ENCODE measurements at places on chromosomes 1 and 21.
A peak's percentile ranks its signal among the peaks of the same experiment; 100 is the strongest.

DNA sequence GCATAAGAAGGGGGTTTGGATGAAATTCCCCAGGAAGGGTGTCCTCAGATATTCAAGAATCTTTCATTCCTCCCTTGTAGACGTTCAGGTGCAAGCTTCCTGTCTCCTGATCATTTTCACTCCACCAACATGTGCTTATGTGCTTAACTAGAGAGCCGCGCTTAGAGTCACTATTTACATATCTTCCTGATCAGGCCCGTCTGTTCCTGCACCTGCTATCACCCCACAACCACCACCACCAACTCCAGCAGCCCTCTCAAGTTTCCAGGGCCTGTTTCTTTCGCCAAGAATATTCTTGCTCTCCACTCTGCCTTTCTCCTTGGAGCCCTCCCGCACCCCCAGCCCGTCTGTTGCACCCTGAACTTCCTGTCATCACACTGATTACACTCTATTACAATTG is 113.4 kb downstream of the SPSB1 start:
- DNase-seq, result no peak

GRCh38 chr1:44973645-44974044 is 12.8 kb downstream of the EIF2B3 start:
- DNase-seq, result no peak

DNA sequence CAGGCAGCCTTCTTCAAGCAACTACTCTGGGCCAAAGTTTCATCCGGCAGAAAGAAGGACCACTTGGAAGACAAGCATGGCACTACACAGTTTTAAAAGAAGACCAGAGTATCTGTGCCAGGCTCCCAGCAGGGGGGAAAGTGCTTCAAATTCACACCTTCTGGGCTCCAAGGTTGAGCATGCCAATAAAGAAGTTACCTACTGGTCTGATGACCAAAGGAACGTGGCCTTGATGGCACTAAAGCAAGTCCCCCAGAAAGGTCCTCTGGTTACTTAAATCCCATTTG is 73.5 kb downstream of the CD46 start:
- no peak for DNase-seq

DNA sequence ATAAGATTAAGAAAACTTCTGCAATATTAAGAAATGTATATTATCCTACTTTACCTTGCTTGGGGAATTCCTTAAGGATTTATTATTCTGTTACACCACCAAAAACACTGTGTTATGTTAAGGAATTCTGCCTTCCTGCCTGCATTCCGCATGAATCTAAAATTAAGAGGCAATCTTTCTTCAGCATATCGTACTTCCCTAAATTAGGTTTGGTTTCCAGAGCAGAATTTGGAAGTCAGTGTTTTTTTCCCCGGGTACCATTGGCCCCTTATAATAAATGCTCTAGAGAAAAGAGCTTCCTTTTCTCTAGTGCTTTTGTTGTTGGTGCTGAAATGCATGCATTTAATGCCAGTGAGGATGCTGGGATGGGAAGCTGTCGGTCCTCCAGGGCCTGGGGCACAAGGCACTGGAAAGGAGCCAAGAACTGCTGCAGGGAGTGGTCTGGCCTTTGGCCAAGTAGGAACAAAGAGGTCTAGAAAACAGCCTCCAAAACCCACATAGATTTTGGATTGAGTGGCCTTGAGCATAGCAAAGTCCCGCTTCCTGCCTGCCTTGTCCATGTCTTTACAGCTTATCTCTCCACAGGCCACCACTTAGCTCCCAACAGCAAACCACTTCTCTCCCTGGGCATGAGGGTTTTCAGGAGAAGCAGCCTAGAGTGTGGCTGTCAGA is 69.9 kb downstream of the RRAGC start:
- no peak for DNase-seq

GRCh38 chr1:2179283-2180013 is 15.1 kb downstream of the FAAP20 start:
- DNase-seq, result no peak

DNA sequence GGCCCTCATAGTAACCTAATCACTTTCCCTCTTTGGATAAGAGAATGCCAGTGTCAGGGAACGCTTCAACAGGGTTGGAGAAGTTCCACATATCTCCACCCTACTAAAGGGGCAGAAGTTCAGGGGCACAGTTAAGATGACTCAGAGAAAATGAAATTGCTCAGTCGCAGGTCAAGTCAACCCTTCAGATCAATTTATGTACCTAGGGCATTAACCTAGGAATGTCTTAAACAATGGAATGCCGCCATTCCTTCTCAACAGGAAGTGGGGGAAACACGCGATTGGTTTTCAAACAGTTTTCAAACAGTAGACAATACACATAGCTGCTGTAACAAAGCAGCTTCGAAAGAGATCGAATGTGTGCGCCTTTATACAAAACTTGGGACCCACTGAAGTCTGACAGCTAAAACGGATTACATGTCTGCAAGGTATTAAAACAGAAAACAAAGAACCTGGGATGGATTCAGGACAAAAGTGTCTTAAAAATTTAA is 897 bp downstream of the SLC25A24 start:
- peak; percentile 62 for DNase-seq

DNA sequence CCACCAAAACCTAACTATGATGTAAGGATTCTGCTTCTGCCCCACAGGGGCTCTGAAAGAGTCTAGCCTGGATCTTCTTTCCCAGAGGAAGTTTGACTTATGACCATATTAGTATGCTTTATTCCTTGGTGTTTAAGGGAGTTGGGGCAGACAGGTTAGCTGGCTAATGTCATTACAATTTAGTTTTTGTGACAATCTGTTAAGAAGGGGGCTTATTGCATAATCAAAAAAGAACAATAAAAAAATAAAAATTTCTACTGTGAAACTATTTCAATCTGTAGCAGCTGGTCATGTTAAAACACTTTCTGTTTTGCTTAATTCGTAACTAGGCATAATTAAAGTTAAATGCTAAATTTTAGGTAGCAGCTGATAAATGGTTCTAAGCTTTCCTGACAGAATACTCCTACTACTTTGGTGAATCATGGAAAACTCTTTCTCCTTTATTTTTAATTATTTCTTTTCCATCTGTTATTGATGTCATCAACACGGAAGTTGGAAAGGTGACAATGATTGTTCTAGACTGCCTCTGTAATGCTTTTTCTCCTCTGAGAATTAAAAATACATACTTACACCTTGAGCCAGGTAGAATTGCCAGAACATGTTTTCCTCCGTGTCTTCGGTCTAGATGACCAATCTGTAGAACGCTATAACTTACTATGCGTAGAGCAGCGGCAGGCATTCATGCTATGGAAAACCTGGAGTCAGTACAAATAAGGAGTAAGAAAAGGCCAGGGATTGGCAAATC is 18.6 kb downstream of the DYRK3 start:
- no peak for DNase-seq

DNA sequence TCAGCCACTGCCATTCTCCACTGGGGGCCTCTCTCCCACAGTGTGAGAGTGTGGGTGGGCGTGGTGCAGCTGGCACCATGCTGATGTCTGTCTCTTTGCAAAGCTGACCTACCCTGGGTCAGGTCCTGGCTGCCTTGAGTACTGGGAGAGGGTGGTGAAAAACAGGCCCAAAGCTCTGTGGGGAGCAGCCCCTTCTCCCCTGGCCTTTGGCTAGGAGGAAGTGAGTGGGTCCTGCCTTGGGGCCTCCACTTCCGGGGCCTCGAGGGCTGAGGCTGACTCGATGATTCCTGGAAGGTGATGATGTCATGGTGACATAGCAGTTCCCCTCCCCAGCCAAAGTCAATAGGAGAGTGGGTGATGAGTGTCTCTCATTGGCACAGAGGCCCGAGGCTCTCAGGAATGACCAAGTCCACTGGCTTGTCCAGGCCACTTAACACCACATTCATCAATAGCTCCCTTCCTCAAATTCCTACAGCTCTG is 53.0 kb downstream of the IER5 start:
- DNase-seq, result peak; percentile 96

DNA sequence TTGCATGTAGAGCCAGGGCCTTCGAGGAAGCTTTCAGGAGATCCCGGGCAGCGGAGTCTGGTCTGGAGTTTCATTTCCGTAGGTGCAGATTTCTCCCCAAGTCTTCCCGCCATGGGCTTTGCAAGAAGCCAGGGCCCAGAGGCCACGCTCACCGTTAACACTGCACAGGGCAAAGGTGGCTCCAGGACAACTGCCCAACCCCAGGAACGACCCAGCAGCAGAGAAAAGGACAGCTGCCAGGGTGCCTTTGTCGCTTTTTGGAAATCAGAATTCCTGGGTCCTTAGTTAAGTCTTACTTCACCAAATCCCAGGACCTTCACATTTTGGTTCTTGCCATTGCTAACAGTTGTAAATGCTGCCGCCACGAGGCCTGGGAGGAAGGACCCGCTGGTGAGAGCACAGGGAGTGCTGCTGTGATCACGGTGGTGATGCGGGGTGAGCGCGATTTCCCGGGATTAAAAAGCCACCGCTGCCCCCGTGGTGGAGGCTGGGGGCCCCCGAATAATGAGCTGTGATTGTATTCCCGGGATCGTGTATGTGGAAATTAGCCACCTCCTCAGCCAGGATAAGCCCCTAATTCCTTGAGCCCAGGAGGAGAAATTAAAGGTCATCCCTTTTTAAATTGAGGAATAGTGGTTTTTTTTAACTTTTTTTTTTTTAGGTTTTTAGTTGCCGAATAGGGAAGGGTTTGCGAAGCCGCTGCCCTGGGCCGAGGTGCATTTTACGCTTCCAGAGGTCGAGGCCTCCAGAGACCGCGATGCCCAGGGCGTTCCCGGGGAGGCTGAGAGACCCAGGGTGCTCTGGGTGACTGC is 8.2 kb downstream of the SIM2 start:
- no peak for DNase-seq

DNA sequence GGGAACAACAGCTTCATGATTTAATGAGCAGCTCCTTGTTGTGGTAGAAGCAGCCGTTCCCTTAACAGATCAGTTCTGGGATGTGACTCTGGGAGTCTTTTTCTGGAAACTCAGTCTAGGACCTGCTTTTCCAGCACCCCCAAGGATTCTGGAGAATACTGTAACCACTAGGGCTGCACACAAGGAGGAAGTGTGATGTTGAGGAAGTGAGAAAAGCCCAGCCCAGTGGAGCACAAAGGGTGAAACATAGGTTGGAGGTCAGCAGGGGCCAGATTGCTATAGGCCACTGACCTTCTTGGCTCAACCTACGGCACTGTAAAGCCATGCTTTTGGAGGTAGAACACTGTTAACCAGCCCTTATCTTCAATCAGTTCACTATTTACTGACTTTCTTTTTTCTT is 10.1 kb upstream of the PLA2G5 start:
- no peak for DNase-seq

DNA sequence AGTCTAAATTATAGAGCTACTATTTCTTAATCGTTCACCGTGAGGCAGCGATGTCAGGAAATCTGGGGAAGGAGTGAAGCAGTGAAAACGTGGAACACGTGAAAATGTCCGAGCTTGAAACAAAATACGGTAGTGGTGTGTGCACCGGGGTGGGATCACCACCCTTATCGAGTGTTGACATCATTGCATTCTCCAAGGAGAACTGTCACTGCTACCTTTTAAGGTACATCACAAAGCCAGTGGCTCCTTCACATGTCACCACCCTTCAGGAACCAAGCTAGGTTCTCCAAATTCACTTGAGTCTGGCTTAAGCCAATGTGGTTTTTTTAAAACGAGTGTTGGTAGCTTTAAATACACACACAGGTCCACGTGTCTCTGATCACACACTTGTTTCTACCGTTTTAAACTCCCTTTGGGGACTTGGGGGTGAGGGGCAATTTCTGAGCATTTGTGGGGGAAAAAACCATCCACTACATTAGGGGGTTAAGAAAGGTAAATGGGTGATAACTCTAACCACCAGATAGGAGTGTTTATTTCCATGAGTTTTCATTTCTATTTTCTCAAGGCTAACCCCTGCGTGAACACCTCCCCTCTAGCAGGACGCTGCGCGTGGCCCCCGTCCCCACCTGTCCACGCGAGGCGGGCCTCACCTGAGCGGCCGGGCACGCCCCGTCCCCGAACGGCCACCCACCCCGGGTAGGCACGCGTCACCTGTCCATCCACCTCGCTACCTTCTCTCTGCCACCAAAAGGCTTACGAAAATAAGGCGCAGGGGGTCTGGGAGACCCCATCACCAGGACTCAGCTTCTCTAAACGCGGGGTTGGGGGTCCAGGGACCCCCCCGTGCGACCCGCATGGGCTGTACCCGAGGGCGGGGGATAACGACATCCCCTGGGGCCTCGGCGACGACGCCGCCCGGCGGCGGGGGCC is 978 bp downstream of the PRDM15 start:
- peak; percentile 53 for DNase-seq

DNA sequence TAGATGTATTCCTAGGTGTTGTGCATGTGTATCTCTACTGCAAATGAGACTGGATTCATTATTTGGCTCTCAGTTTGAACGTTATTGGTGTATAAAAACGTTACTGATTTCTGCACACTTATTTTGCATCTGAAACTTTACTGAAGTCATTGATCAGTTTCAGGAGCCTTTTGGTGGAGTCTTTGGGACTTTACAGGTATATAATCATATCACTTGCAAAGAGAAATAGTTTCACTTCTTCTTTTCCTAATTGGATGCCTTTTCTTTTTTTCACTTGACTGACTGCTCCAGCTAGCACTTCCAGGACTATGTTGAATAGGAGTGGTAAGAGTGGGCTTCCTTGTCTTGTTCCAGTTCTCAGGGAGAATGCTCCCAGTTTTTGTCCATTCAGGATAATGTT is 252.2 kb downstream of the SMYD3 start:
- DNase-seq, result no peak

DNA sequence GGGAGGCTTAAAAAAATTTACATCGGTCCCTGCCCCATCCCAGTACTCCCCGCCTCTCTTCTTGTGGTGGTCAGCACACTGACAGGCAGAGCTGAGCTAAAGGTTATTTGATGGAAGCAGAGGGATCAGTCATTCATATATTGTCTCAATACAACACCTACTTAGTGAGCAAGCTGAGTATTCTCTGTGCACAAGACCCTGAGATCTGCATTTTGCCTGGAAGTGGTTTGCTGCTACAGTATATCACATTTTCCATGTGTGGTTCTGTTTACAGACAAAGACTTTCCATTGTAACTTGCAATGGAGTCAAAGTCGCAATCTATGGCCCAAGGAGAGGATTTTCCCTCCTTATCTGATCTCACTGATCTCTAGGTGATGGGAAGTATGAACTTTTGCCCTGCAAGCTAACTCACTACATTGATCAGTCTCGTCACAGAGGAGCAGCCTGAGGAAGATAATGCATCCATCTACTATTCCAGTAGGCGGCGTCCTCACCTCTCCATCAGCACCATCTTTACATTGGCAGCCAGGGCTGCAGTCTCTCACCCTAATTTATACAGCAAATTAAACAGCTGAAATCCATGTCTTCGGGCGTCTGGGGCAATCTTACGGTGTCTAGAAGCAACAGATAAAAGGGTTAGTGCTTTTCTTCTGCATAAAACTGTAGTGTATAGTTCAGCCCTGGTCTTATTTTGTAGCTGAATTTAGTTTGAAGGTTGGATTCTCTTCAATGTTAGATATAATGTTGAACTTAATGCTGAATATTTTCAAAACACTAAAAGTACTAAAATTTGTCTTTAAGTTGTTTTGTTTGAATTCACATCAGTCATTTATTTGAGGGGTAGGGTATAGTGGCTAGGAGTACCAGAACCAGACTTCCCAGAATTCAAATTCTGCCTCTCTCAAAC is 3.2 kb upstream of the TRAF5 start:
- peak; percentile 62 for DNase-seq

GRCh38 chr21:40505681-40506080 is 341.3 kb downstream of the DSCAM start:
- DNase-seq, result no peak

GRCh38 chr1:57210881-57211280 is 213.0 kb downstream of the DAB1 start:
- no peak for DNase-seq

GRCh38 chr1:1982379-1983232 is 21.0 kb downstream of the CFAP74 start:
- no peak for DNase-seq

All from EL (cell line).